ENCODE measurements at places on chromosomes 16 and 17.
A peak's percentile ranks its signal among the peaks of the same experiment; 100 is the strongest.

- DNase-seq: no peak
These were observed at the start of gene MMP28 for GRCh38 chr17:35795007-35795870. Gene MMP28, minus strand, starts transcription at chr17:35795641. Its CDS starts 264 bp downstream, at chr17:35795377.

- DNase-seq: peak; percentile 93
These were observed 13.9 kb upstream of the FZD2 start for GRCh38 chr17:44543213-44543904.

- no peak for DNase-seq
These were observed 22.4 kb upstream of the MNT start for GRCh38 chr17:2423271-2423670.

GRCh38 chr17:27631411-27631760, 398 bp downstream of the LGALS9 start:
- DNase-seq: no peak

DNA sequence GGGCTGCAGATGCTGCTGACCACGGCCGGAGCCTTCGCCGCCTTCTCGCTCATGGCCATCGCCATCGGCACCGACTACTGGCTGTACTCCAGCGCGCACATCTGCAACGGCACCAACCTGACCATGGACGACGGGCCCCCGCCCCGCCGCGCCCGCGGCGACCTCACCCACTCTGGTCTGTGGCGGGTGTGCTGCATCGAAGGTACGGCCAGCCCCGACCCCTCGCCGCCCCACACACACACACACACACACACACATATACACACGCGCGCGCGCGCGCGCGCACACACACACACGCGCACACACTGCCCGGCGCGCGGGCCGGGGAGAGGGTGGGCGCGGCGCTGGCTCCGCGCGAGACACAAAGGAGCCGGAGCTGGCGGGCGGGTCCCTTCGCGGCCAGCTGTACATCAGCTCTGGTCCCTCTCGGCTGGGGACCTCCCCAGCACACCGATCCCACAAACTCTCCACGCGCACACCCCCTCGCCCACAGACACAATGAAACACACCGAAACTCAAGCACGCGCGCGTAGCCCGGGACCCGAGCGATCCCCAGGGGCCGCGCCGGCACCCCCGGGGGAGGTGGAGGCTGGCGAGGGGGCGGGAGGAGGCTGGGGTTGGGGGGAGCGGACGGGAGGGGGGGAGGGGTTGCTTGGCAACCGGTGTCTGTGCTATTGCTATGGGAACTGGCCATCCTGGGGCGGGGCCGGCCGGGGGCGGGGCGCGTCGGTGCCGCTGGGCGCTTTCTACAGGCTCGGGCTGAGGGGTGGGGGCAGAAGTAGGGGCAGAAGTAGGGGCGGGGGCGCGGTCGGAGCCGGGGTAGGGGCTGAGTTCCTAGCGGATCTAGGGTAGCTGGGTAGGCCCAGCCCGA, 658 bp downstream of the CACNG4 start:
- DNase-seq: no peak

- peak; percentile 88 for DNase-seq
These were observed 85.9 kb downstream of the SNX29 start for GRCh38 chr16:12062343-12063003.

DNA sequence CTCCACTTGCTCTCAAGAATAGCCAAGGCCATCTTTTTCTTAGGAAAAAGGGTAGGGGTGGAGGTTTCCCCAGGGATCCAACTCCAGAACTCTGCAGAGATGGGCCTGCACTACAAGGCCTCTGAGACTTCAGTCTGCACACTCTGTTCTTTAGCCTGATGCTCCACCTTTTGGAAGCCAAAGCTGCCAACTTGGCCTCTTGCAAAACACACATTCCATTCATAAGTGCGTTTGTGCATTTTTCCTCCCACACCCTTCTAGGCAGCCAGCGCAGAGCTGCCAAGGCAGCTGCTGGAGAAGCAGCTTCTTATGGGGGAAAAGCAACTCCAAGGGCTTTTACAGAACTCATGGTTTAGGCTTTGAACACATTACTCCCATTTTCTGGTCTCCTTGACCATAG, 45.3 kb downstream of the REXO5 start:
- peak; percentile 91 for DNase-seq

DNA sequence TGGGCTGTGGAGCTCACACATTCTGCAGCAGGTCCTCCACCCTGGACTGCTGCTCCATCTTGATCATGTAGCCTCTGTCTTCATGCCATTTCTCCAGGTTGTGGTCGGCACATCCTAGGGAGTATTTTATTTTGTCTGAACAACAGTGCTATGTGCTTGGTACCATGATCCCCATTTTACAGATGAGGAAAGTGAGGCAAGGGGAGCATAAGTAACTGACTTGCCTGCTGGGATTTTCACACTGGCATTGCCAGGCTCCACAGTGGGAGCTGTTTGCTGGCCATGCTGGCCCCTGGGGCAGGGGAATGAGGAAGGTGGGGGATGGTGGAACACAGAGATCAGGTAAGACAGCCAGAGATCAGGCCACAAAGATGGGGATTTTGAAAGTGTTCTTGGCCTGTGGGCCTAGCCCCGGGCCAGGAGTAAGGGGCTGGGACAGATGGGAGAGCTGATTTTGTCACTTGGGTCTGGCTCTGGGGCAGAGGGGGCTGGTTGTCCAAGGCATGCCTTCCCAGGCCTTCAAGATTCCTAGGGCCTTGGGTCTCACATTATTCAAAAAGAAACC, 9.3 kb upstream of the ZNF500 start:
- no peak for DNase-seq

GRCh38 chr16:57509231-57509923, 23.1 kb upstream of the DOK4 start:
- DNase-seq: no peak

- DNase-seq: no peak
These were observed 39.0 kb downstream of the SOST start for GRCh38 chr17:43719578-43719977.

DNA sequence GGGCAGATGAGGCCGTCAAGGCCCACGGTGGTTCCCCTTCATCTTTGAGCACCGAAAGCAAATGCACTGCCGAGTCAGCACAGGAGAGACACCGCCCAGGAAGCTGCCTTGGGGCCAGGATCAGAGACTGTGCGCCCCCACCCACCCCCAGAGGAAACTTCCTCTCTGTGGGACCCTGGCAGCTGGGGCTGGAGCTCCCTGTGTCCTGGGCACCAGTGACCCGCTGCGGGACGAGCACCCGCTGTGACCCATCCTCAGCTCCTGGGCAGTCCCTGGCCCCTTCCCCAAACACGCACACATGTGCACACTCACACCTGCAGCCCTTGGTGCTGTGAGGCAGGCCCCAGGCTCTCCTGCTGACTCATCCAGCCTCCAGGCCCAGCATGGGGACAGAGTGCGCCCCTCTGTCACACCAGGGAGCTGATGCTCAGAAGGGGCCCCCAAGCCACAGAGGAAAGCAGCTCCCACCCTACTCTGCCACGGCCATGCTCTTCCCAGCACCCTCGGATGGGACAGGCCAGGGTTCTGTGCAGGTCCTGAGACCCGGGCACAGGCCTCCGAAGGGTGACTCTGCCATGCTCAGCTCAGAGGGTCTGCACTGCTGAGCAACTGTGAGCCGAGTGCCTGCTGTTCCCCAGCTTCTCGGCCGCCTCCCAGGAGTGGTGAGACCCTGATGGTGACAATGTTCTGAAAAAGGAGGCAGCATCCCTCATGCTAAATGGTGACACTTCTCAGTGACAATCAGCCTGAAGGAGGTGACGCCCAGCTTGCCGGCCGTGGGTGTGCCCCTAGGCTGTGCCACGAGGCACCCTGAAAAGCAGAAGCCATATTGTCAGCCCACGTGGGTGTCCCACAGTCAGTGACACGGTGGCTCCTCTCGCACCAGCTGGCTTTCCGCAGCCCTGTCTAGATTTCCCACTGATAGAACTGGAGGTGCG, 3.6 kb downstream of the PIEZO1 start:
- no peak for DNase-seq

DNA sequence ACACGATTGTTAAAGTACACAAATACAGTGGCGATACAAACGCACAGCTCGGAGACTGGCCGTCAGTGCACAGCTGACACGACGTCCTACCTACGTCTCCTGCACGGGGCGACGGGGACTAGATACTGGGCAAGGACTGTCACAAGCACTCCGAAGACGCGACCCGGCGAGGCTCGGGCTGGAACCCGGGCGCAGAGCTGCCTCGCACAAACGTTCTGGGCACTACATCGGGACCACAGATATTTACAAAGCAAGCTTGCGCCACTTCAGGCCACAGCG, 13.8 kb downstream of the SLC16A3 start:
- DNase-seq: no peak

- no peak for DNase-seq
These were observed 197.1 kb downstream of the ZFHX3 start for GRCh38 chr16:72850853-72851252.

DNA sequence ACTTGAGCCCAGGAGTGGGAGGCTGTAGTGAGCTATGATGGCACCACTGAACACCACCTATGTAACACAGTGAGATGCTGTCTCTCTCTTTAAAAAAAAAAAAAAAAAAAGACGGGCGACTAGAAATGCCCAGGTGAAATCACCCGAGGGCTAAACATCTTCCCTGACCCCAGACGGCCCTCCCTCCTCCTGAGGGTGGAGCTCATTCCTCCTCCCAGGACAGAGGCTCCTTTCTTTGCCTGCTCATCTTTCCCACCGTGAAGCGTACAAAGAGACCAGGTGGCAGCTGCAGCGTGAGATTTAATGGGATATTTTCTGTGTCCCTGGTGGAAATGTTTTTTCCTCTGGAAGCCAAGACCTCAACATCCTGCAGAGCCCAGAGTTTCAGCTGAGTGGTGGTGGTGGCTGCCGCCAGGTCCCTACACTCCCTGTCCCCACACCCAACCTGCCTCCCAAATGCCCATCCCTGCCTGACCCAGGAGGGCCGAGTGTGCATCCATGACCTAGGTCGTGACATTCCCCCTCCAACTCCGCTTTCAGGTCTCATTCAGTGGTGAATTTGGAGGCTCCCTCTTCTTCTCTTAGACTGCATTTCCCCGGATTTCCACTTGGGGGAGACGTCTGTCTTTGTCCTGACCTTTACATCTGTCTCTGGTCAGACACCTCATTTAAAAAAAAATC, 14.4 kb upstream of the GPRC5B start:
- DNase-seq: peak; percentile 45

GRCh38 chr17:82297280-82297713, 20.1 kb downstream of the CD7 start:
- DNase-seq: peak; percentile 89

- no peak for DNase-seq
These were observed 4.6 kb upstream of the RBFOX3 start for GRCh38 chr17:79615446-79615845.

- no peak for DNase-seq
These were observed 32.8 kb downstream of the MSI2 start for GRCh38 chr17:57289130-57289529.

DNA sequence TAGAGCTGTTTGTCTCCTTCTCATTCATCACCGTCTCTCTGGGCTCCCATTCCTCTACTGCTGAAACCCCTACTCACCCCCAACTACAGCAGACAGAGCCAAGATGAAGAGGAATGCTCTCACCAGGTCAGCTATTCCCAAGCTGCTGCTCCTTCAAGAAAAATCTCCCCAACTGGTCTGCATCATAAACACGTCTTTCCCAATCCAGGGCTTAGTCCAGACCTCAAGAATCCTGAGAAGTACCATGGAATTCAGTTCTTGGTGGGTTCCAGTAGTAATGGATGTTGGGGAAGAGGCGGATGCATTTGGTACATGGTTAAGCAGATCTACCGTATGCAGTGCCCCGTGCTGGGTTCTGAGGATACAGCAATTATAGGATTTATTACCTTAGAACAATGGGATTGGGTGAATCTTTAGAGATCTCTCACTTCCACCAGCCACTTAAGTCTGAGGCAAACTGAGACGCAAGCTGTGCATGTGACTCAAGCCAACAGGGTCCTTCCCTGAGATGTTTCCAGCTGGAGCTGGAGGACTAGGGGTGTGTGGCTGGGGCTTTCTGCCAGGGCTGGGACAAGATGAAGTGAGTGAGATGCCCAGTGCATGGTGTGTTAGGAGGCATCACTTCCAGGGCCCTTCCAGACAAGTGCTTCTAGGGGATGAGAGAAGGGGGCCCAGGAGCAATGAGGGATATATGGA, 232.7 kb upstream of the CDH5 start:
- DNase-seq: no peak

- peak; percentile 88 for DNase-seq
These were observed 3.4 kb upstream of the NSRP1 start for GRCh38 chr17:30113213-30113612.

GRCh38 chr17:35731239-35731916, at the start of gene RASL10B:
Gene RASL10B, plus strand, starts transcription at chr17:35731639. Its CDS starts 3,546 bp downstream, at chr17:35735185.
- no peak for DNase-seq
